Activated T-helper 1 cell treated with Interleukin-2 at 50 U/mL for 16 hours (primary cell): ENCODE measurements at places on chromosomes 2 and 18.
A peak's percentile ranks its signal among the peaks of the same experiment; 100 is the strongest.

DNA sequence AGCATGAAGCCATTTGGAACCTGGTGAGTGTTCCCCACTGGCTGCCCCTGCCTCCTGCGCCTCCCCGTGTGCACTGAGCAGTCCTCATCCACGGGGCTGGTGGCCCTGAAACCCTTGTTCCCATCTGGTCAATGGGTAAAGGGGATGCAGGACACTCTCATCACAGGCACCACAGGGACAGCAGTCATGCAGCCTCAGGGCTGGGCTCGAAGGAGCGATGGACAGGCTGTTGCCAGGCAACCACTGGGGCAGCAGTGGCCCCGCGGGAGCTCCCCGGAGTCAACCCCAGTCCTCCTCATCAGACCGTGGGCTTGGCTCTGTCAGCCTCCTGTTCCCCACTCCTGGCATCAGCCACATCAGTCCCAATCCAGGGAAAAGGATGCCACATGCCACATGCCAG, 509.5 kb downstream of the EIPR1 start:
- no peak for DNase-seq

DNA sequence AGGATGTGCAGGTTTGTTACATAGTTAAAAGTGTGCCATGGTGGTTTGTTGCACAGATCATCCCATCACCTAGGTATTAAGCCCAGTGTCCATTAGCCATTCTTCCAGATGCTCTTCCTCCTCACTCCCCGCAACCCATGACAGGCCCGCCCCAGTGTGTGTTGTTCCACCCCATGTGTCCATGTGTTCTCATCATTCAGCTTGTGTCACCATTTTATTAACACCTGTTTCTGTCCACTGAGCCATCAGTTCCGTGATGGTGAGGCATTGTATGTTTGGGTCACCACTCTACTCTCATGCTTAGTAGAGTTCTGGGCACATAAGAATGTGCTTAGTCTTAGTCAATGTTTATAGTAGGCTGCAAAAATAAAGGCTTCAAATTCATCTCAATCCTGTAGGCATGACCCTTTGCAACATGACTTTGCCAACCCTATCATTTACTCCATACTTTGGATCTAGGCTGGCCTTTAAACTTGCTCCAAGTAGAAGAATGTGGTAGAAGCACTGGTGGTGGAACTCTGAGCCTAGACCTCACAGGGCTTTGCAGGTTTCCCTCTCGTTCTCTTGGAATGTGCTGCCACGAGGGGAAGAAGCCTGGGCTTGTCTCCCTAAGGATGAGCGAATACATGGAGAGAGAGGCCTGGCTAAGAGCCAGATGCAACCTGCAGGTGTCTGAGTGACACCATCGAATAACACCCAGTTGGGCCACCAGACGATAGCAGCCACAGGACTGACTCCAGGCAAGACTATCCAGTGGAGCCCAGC, 161.5 kb downstream of the NAPG start:
- no peak for DNase-seq

DNA sequence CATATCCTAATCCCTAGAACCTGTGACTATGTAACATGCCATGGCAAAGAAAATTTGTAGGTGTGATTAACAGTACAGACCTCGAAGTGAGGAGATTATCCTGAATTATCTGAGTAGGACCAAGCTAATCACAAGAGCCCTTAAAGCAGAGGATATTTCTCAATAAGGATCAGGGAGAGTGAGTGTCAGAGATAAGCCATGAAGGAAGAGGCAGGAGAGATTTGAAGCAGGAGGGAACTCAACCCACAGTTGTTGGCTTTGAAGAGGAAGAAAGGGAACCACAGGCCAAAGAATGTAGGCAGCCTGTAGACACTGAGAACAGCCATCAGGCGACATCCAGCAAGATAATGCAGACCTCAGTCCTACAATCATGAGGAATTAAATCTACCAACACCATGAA, 229.3 kb downstream of the NBAS start:
- no peak for DNase-seq

- DNase-seq: no peak
Measured at GRCh38 chr18:24959051-24959476, 392.9 kb downstream of the ZNF521 start.

DNA sequence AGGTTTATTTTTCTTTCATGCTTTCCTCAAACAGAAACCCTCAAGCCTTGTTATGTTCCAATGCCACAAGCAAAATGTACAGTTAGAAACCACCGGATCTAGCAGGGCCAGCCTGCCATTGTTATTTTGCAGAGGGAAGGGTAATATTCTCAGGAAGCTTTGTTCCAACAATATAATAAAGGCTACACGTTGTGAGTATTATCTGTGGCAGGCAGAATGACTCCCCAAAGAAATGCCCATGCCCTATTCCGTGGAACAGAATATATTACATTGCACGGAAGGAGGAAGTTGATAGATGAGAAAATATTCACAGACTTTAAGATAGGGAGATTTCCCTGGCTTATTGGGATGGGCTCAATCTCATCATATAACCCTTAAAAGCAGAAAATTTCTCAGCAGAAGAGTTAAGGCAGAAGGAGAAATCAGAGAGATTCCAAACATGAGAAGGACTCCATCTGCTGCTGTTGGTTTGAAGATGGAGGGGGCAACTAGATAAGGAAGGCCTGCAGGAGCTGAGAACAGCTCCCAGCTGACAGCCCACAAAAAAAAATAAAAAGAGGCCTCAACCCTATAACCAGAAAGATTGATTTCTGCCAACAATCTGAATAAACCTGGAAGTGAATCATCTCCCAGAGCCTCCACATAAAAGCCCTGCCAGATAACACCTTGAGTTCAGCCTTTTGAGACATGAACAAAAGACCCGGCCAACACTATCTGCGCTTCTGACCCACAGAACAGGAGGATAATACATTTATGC, 466.6 kb downstream of the LPIN1 start:
- no peak for DNase-seq

- DNase-seq: no peak
Measured at GRCh38 chr2:17915811-17916518, 37.5 kb downstream of the KCNS3 start.

DNA sequence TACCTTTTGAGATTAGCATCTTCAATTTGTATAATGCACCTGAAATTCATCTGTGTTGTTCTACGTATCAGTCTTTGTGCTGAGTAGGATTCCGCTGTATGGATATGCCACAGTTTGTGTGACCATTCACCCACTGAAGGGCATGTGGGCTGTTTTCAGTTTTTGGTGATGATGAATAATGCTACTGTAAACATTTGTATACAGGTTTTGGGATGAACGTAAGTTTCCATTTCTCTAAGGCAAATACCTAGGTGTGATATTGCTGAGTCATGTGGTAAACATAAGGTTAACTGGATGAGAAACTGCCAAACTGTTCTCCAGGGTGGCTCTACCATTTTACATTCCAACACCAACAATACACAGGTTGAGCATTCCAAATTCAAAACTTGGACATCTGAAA, 35.1 kb downstream of the CABYR start:
- DNase-seq: no peak

DNA sequence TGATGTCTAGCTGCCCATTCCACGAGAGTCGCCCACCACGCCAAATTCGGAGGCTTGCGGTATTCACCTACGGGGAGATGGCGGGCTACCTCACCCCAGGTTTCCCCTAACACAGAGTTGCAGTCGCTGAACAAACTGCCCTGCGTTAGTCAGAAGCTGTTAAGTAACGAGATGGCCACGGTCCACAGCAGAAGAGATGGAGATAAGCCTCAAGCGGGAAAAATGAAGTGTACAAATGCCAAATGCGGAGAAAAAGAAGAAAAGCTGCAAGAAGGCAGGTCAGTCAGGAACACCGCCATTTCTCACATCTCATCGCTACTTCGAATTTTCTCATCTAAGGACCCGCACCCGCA, 425 bp downstream of the ASB3 start:
- no peak for DNase-seq

- no peak for DNase-seq
Measured at GRCh38 chr2:152863826-152864225, 145.4 kb downstream of the ARL6IP6 start.

DNA sequence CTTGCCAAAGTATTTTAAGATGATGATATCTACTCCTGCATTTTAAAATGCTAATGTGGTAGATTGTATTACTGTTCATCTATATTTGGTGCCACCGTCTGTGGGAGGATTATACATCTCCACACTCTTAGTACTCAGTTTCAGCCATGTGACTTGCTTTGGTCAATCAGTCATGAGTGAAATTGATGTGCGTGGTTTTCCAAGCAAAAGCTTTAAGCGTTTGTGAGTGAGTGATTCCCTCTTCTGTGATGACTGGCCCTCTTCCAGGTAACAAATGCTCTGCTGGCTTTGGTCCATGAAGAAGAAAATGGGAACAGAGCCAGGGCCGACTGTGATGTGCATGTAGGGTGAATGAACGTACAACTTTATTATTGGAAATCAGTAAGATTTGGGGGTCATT, 330.4 kb downstream of the LPIN1 start:
- no peak for DNase-seq

DNA sequence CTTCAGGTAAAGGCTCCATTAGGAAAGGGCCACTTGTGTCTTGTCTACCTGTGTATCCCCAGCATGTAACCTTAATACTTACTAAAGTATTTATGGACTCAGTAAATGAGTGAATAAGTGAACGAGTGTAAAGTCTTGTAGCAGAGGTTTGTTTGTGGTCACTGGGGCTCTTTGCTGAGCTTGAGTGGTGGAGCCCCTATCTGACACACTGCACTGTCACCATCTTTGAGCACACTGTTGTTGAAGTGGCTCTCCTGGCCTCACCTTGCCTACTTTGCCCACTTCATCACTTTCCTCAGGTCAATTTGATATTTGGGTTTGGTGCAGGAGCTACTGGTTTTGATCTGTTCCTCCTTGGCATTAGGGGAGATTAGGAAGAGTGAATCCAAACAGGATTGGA, 39.3 kb upstream of the ZEB2 start:
- no peak for DNase-seq

GRCh38 chr2:48415836-48416515, 114.0 kb upstream of the STON1 start:
- no peak for DNase-seq

DNA sequence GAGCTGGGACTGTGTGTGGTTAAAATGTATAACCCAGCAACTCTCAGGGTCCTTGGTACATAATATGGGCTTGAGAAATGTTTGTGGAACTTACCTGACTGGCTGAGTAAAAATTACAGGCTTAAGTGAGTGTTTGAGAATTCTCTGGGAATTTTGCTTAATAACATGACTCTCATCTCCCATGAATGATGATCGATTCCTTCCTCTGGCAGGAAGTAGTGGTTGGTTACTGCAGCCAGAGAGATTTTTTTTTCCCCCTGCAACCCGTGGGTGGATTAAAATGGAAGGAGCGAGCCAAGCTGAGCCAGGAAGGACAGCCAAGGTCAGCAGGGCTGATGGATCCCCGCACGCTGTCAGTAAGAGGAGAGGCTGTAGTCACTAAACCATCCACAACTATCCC, 40.6 kb upstream of the RFX8 start:
- DNase-seq: no peak

DNA sequence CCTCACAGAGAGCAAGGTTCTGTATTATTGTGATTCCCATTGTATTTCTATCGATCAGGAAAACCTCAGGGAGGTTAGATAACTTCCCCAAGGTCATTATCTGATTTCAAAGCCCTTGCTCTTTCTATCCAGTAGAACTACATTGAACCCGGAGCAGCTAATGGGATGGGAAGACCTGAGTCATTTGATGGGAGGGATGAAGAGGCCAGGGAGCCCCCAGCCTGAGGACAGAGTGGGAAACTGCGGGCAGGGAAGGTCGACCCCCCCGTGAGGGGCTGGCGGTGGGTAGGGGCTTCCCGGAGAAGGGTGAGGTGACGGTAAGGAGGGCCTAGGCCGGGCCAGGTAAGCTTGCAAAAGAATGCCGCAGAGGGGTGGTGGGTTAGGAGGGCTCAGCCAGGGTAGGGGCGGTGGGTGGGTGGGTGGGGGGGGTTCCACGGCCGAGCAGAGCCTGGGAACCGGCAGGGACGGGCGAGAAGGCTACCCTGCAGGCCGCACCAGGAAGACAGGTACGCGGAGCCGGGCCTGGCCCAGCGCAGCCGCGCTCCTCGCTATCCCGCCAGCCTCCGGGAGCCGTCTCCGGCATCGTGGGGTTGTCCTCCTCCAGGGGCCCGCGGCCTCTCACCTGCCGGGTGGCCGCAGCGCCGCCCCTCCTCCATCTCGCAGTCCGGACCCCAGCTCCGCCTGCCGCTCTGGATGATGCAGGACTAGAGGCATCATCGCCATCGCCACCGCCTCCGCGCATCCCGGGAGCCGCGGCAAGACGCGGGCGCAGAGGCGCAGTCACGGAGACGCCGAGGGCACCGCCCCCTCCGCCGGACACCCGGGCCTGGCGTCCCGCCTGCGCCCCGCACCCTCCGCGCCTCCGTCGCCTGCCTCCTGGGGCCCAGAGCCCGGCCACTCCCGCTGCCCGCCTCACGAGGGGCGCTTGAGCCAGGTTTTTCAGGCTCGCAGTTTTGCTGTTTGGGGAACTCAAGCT, at the start of gene GPR75:
TSS of gene GPR75 (minus strand) at position 762 of the 976 bp plus-strand sequence. CDS start 5,211 bp downstream, outside the sequence.
- no peak for DNase-seq

GRCh38 chr18:60358516-60358915, 14.1 kb downstream of the MC4R start:
- DNase-seq: no peak

- peak; percentile 42 for DNase-seq
Measured at GRCh38 chr2:38376346-38377049, 575 bp downstream of the ATL2 start.

GRCh38 chr2:179661986-179662385, 199.4 kb downstream of the ZNF385B start:
- DNase-seq: no peak

DNA sequence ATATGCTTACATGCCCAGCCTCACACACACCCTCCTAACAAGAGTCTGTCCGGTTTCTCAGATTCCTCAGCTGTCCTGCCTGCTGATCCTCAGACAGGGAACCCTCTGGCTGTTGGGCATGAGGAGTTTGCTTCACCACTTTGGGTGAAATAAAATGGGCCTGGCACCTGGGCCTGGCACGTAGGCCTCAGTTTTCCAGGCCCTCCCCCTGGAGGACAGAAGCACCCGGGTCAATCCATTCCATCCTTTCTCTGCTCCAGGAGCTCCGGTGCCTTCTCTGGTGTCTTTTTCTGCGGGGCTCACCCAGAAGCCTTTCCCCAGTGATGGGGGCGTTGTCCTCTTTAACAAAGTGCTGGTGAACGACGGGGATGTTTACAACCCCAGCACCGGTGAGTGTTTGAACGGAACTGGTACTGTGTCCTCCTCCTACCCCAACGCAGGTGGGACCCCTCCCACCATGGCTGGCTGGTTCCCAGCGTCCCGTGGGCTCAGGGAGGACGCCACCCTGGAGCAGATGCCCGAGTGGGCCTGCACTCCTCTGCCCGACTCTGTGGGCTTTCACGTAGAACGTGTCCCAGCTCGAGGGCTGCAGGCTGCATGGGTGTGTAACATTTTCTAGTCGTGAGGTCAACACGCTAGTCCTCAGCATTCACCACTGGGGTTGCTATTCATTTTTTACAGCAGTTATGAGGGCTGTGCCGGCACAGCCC, 62.8 kb downstream of the EMILIN2 start:
- DNase-seq: no peak
